Activated T-cell treated with anti-CD3 and anti-CD28 coated beads, Interleukin-2, amount 50 U/mL, for 72 hours (primary cell): ENCODE measurements at places on chromosomes 12 and 14.

- DNase-seq: no peak
These were observed 24.4 kb upstream of the PTPRQ start for GRCh38 chr12:80419644-80420043.

DNA sequence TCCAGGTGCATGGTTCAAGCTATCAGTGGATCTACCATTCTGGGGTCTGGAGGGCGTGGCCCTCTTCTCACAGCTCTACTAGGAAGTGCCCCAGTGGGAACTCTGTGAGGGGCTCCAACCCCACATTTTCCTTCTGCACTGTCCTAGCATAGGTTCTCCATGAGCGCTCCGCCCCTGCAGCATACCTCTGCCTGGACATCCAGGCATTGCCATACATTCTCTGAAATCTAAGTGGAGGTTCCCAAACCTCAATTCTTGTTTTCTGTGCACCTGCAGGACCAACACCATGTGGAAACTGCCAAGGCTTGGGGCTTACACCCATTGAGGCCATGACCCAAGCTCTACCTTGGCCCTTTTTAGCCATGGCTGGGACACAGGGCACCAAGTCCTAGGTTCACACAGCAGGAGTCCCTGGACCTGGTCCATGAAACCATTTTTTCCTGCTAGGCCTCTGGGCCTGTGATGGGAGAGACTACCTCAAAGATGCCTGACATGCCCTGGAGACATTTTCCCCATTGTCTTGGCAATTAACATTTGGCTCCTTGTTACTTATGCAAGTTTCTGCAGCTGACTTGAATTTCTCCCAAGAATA is 76.8 kb downstream of the CRADD start:
- DNase-seq: no peak

- DNase-seq: no peak
These were observed 13.9 kb upstream of the PDE1B start for GRCh38 chr12:54535474-54535873.

DNA sequence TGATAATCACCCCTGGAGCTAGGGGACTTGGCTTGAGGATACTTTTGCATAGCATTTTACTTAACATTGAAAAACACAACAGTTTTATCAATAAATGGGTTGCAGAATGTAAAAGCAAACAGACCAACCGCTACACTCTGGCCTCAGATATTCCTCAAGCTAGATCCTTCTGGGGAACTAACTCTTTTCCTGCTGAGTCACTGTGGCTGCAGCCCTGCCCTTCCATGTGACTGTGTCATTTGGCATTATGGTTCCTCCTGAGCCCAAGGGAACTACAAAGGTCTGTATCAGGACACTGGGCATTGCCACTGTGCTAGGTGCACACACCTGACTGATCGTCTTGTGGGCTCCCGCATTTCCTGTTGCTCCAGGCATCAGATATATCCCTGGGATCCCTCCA is 56.6 kb downstream of the TTC9 start:
- no peak for DNase-seq

- DNase-seq: no peak
These were observed 85.0 kb upstream of the SLC38A4 start for GRCh38 chr12:46910830-46911229.

- DNase-seq: no peak
These were observed 3.4 kb upstream of the AP1G2 start for GRCh38 chr14:23570806-23571483.

DNA sequence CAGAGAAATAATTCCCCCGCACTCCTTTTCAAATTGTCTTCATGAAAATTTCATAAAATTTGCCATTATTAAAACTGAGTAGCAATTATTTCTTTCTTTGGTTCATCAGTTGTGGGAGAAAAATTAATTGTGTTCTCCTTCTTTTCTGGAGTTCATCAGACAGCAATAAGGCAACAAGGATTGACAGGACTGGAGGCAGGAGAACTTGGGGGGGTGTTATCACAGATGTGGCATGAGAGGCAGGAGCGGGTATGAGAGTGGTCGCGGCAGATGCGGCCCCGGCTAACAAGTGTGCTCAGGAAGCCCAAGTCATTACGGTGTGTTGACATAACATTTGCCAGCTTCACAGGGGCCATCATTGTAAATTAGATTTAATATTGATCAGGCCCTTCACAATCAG is 306.6 kb upstream of the TMPO start:
- DNase-seq: no peak

GRCh38 chr12:10503460-10503859 is 2.2 kb upstream of the EIF2S3B start:
- no peak for DNase-seq

DNA sequence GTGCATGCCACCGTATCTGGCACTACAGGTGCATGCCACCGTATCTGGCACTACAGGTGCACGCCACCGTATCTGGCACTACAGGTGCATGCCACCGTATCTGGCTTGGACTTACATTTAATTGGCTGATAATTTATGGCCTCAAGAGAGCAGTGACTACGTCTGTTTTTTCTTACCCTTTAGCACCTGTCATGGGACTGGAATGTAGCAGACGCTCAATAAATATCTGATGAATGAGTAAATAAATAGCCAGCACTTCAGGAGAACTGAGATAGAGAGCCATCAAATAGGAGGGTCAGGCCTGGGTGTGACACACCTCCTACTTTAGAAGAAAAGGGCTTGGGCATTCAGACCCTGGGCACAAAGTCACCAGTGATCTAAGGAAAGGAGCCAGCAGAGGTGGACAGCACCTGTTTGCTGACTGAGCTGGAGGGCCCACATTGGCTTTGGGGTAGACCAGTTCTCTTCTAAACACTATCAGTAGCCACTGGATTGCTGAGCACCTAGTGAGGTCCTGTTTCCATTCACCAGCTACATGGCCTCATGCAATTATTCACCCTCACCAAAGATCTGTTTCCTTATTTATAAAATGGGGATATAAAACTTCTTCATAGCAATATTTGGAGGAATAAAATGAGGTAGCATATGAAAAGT is 50.1 kb downstream of the RFX4 start:
- no peak for DNase-seq

GRCh38 chr14:101395779-101396178 is 165.5 kb upstream of the DIO3 start:
- no peak for DNase-seq

GRCh38 chr12:4813741-4814140 is 93.5 kb downstream of the GALNT8 start:
- no peak for DNase-seq

DNA sequence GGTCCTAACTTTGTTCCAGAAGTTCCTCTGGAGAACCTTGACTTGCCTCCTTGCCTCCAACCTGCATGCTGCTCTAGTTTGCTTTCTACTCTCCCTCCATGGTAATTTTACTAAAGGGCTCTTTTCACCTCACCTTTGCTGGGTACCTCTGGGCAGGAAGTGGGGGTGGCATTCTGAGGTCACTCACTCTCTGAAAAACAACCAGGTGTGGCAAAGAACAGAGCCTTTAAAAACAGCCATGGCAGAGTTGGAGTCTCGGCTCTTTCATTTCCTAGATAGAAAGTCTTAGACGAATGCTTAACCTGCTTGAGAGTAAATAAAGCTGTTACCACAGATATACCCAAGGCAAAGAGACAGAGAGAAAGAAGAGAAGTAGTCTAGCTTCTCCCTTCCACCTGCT is 827.9 kb downstream of the BCL11B start:
- DNase-seq: peak; percentile 4

- peak; percentile 96 for DNase-seq
These were observed 723 bp downstream of the NFKBIA start for GRCh38 chr14:35403603-35404448.

- DNase-seq: peak; percentile 13
These were observed 149.0 kb upstream of the PRMT8 start for GRCh38 chr12:3342051-3342450.

- DNase-seq: no peak
These were observed 10.5 kb upstream of the OAS2 start for GRCh38 chr12:112967858-112968257.

DNA sequence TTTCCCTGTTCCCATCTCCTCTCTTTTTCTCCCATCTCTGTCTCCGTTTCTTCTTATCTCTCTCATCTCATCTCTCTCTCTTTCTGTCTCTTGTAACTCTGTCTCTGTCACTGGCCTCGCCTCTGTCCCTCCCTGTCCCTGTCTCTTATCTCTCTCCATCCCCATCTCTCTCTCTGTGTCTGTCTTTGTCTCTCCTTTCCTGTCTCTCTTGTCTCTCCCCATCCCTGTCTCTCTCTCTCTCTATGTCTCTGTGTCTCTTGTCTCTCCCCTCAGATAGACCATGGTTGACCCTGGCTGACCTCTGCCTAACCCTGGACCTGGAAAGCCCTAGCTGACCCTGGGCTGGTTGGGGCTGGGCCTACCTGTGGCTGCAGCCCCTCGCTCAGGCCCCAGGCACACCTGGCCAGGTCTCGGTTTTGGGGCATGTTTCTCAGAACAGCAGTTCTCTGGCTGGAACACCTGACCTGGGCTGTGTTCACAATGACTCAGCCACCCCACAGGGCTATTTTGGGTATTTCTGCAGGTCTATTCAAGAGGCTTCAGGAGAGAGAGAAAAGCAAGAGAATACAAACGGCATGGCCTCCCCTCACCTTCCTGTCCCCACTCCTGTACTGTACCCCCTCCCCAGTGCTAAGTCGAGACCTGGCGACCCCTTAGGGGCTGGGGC is 174.4 kb downstream of the TMEM121 start:
- DNase-seq: no peak

DNA sequence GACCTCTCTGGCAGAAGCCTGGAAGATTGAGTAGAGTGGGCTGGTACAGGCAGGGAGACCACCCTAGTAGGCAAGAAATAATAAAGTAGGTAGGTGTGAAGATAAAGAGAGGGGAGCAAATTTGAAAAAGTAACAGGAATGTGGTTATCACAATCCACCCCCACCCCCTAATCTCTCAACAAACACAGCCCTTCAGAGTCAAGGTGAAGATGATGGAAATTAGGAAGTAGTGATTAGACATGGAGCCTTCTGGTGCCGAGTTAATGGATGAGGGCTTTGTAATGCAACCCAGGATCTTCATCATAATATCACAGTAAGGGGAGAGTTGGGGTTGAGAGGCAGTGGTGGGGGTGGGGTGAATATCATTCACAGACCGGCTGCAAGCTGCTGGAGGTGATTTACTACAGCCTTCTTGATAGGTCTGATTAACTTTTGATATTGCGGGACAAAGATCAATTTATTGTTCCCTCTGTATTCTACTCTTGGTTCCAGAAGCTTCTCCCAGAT is 29.2 kb upstream of the CRY1 start:
- DNase-seq: no peak

GRCh38 chr12:5226581-5226980 is 182.9 kb downstream of the KCNA5 start:
- DNase-seq: no peak

GRCh38 chr12:4796694-4797482 is 76.7 kb downstream of the GALNT8 start:
- DNase-seq: no peak

DNA sequence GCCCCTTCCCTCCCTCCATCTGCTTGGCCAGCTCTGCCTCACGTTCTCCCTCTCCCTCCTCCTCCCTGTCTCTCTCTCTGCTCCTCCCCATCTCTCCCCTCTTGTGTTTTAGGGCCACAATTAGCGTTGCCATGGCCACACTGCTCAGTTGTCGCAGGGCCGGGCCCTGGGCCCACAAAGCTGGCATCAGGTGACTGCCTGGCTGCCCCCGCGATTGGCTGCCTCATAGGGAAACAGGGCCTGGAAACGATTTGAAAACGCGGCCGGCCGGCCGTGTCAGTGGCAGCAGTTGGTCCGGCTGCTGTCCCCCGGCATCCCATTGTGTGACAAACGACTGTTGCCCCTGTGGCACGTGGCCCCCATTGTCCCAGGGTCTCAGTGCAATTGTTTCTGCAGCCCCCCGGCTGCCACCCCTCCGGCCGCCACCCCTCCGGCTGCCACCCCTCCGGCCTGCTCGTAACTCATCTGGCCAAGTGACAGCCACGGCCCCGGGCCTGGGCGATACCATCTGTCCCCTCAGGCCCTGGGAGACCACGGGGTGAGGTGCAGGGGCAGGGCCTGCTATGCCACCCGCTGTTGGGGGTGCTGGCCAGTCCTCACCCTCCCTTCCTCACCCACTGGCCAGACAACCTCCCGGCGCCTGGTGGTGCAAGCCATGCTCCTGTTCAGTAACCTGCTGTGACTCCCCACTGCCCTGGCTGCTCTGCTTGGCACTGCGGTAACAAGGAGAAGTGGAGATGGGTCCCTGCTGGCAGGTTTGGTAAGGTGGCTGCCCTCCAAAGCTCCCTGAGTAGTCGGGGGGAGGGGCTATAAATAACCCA is 17.4 kb downstream of the FOXN4 start:
- DNase-seq: no peak

GRCh38 chr12:4443616-4444015 is 2.0 kb downstream of the FGF6 start:
- no peak for DNase-seq

DNA sequence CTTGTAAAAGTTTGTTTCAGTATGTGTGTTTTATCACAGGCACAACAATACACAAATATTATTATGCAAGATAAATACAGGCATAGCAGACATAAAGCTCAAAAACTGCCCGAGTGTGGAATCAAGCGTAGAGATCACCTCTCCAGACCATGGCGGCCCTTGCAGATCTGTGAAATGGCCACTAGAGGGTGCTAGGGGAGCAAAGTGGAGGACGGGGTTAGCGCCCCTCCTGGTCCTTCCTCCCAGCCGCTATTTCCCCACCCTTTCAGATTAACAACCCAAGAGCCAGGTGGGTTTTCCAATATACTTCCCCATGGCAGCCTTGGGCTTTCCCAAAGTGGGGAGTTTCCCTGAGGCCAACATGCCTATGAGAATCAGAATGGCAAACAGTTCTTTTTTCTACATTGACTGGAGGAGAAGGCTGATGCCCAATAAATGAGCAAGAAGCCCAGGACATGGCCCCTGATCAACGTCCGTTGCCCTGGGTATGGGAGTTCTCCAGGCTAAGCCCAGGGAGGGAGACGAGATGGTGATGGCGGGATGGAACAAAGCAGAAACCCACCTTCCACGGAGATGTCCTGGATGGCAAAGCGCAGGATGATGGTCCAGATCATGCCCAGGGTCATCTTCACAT is 67.4 kb downstream of the ACTN1 start:
- peak; percentile 82 for DNase-seq

GRCh38 chr12:28239918-28240317 is 49.7 kb downstream of the CCDC91 start:
- no peak for DNase-seq

- DNase-seq: no peak
These were observed 70.5 kb upstream of the DIO3 start for GRCh38 chr14:101490771-101491170.

- no peak for DNase-seq
These were observed 24.5 kb downstream of the CAPS2 start for GRCh38 chr12:75305412-75306332.

- no peak for DNase-seq
These were observed 4.8 kb upstream of the PLEKHH1 start for GRCh38 chr14:67528276-67528675.
